ENCODE measurements at places on chromosomes 6 and 20.

DNA sequence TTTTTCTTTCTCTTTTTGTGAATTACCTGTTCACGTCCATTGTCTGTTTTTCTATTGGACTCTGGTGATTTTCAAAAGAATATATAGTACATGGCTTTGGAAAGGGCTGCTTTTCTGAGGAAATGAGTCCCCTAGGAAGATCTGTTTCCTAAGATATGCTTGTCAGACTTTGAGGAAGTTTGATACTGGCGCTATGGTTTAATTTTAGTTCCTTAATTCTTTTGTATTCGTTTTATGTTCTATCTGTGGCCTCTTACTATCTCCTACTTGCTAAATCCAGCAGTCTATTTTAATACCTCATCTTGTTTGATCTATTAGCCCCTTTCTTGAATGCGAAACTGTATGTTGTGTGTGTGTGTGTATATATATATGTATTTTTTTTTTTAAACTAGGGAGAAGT, 101.9 kb downstream of the LIN28B start:
- no peak for DNase-seq

GRCh38 chr6:52662031-52662430, 8.9 kb upstream of the TMEM14A start:
- DNase-seq = no peak

DNA sequence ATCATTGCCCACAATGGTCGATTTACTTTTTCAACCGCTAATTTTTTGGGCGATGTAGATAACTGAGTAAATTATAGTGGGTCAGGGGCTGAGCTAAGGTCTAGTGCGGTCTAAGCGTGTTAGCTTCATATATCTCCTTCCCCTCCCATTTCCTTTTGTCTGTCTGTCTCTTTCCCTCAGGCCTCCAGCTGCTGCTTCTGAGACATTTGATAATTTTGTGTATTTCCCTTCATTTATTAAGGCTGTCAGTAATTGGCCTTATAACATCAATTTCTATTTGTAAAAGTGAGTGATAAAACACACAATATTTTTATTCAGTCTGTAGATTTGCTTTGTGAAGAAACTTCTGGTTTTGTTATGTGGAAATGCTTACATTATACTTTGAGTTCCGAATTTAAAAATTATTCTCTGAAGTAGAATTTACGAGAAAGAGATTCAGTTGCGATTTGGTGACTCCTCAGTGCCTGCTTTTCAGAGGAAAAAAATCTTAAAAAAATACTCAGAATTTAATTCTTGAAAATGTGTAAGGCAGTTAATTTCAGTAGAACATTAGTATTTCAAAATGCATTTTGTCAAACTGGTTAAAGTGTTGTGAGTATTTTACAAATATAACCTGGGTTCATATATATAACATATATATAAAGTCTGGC, 1.4 kb downstream of the TMEM170B start:
- no peak for DNase-seq

DNA sequence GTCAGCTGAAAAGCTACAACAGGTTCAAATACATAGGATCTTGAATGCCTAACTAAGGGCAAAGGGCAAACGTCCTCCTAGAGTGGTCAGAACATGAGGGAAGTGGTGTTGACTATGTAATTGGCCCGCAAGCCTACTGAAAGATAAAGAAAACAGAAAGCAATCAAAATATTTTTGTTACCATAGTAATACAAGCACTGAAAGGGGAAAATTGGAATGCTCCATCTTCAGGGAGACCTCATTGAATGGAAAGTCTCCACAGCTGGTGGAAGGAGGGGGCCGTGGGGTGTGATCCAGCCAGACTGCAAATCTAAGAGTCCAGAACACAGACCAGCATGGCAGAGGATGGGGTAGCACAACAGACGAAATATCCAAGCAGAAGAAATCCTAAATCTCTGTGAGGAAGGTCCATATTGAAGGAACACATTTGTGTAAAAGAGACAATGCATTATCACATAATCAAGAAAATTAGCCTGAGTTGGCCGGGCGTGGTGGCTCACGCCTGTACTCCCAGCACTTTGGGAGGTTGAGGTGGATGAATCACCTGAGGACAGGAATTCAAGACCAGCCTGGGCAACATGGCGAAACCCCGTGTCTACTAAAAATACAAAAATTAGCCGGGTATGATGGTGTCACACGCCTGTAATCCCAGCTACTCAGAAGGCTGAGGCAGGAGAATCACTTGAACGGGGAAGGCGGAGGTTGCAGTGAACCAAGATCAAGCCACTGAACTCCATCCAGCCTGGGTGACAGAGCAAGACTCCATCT, 39.5 kb downstream of the MTFR2 start:
- no peak for DNase-seq
